Gastrocnemius medialis (tissue), 4 donors: ENCODE measurements at places on chromosomes 2 and 18.
A peak's percentile ranks its signal among the peaks of the same experiment; 100 is the strongest.

GRCh38 chr2:68432696-68433658, 34.1 kb downstream of the FBXO48 start:
- no peak for DNase-seq
- peaks cover 5% of the 10 kb centered on the region for H3K4me1 ChIP-seq
- no peak overlapping the region for H3K27ac ChIP-seq
- no peak overlapping the region for H3K4me3 ChIP-seq

DNA sequence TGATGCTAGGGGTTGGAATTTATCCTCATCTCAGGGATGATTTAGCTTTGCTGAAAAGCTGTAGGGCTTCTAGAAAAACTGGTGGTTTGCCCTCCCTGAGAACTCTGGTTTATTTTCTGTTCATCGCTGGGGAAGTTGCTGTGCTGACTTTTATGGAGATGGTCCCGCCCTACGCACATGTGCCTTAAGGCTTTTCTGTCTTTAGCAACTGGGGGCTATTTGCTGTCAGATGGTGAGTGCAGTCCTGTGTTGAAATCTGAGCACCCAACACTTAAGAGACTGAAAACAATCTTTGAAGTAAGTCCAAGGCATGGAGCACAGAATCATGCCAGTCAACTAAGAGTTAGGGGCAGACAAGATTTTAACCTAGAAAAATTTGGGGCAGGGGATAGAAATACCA, 2148.4 kb upstream of the CELF4 start:
- DNase-seq, result no peak
- H3K36me3 ChIP-seq, result no peaks in the 10 kb centered on the region
- H3K27me3 ChIP-seq, result no peaks in the 10 kb centered on the region
- H3K4me1 ChIP-seq, result no peaks in the 10 kb centered on the region
- H3K27ac ChIP-seq, result no peak overlapping the region

DNA sequence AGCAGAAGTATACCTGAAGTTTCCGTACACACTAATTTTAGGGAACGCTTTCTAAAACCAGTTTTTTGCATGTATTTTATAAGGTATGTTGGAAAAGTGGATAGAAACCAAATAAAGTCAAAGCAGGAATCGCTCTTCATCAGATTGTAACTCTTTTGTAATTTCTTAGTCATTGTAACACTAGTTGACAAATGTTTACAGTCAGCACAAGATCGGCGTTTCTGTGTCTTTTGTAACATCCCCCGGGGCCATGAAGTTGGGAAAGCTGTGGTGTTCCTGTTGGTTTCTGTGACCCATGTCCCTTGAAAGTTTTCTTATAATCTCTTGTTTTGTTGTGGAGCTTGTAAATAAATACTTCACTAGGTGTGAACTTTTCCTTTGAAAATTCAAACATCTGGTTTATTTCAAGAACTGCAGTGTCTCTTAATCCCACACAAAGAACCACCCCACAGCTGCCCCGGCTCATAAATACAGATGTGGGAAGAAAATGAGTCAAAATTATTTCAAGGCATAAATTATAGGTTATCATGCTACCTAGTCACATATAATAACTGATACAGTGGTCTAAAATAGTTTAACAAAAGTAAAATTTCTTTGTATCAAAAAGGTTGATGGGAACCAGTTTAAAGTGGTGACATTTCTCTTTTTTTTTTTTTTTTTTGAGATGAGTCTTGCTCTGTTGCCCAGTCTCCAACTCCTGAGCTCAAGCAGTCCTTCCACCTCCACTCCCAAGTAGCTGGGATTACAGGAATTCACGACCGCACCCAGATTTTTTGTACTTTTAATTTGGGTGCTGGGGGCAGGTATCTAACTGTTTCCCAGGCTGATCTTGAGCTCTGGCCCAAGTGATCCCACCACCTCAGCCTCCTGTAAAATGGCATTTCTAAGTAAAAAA, 751 bp upstream of the NMI start:
- H3K27me3 ChIP-seq, result no peaks in the 10 kb centered on the region
- DNase-seq, result peak; percentile 34
- peak overlapping the region; percentile 80 for H3K27ac ChIP-seq
- H3K36me3 ChIP-seq, result no peaks in the 10 kb centered on the region

DNA sequence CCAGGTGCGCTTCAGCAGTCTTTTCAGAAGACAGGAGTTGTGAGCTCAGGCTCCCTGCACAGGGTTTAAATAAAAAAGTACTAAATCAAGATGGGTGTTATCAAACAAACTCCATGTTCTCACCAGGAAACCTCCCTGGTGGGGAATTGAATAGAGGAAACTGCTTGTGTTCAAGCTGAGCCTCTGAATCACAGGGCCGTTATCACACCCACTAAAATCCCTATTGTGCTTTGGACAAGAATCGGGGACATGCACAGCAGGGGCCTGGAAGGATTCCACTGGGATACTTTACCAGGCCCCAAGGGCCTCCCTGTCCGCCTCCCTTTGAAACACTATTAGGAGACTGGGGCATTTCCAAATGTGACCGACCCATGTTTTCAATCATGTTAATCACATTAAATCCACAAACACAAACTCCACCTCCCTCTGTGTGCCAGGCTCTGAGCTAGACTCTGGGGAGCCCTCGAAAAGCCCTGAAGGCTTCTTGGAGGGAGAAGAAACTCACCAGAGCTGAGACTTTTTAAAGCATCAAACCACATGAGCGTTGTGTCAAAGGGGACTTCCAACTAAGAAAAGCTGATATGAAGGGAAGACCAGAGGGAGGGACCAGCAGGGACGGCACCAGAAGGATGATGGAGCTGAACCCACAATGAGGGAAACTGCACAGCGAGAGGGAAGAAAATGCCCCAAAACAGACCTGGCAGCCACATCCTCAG, 458.7 kb upstream of the ID2 start:
- no peak overlapping the region for H3K4me3 ChIP-seq
- no peaks in the 10 kb centered on the region for H3K36me3 ChIP-seq
- no peak for DNase-seq
- no peaks in the 10 kb centered on the region for H3K4me1 ChIP-seq
- H3K27ac ChIP-seq, result no peak overlapping the region

- H3K4me1 ChIP-seq, result peaks cover 55% of the 10 kb centered on the region
- DNase-seq, result no peak
- no peak overlapping the region for H3K4me3 ChIP-seq
- no peaks in the 10 kb centered on the region for H3K27me3 ChIP-seq
Observed at GRCh38 chr18:77059294-77059916, 73.2 kb downstream of the MBP start.

GRCh38 chr2:62604336-62604735, 98.3 kb upstream of the TMEM17 start:
- H3K27ac ChIP-seq, result no peak overlapping the region
- H3K4me3 ChIP-seq, result no peak overlapping the region
- no peak for DNase-seq

DNA sequence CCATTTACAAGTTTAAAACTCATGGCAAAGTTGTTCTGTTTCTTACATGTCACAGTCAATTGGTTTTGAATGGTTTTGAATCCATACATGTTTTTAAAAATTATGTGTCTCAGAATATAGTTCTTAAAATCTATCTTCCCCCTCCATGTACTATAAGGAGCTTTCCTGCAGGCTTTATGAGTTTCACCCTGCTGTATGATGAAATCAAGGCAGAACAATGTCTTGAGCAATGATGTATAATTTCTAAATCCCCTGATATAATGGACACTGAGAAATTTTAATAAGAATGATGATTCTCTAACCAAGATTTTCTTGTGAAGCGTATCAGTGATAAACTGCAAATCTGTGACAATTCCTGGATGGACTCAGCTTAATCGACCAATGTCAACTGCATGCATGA, 10.6 kb upstream of the ZNF516 start:
- DNase-seq, result no peak
- H3K27ac ChIP-seq, result no peak overlapping the region
- no peaks in the 10 kb centered on the region for H3K27me3 ChIP-seq
- no peak overlapping the region for H3K4me3 ChIP-seq

DNA sequence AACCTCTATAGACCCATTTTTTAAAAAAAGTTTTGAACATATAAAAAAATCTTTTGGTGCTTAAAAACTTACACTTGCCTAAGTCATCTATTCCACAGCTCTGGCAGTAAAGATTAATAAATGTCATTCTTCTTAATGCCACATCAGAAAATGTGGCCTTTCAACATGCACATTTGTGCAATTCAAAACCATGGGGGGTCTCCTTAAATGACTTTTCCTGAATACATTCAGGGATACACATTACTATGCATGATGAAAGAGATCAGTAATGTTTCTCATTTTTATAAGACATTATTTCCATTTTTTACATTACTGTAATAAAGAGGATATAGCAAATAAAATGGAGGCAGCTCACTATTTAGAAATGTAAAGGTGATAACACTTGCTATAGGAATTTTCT, 142.3 kb downstream of the RBM43 start:
- H3K4me1 ChIP-seq, result no peaks in the 10 kb centered on the region
- H3K36me3 ChIP-seq, result no peaks in the 10 kb centered on the region
- H3K4me3 ChIP-seq, result no peak overlapping the region
- H3K27me3 ChIP-seq, result no peaks in the 10 kb centered on the region
- no peak overlapping the region for H3K27ac ChIP-seq

GRCh38 chr2:135225781-135226180, 173.7 kb downstream of the RAB3GAP1 start:
- H3K27ac ChIP-seq, result no peak overlapping the region
- DNase-seq, result no peak
- no peaks in the 10 kb centered on the region for H3K27me3 ChIP-seq
- H3K4me1 ChIP-seq, result no peaks in the 10 kb centered on the region

DNA sequence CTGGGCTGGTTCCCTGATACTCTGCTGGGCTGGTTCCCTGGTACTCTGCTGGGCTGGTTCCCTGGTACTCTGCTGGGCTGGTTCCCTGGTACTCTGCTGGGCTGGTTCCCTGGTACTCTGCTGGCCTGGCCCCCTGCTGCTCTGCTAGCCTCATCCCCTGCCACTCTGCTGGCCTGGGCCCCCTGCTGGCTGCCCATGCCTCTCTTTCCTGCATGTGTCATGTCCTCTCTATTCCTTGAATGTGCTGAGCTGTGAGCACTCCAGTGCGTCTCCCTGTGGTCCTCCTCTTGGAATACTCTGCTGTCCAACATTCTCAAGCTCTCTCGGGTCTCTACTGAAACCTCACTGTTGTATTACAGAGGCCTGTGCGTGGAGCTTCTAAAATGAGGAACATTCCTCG, 216.3 kb downstream of the RNF144A start:
- no peaks in the 10 kb centered on the region for H3K36me3 ChIP-seq
- H3K27ac ChIP-seq, result no peak overlapping the region
- no peak for DNase-seq
- H3K4me3 ChIP-seq, result no peak overlapping the region

GRCh38 chr2:64119369-64119768, 24.9 kb downstream of the PELI1 start:
- no peaks in the 10 kb centered on the region for H3K36me3 ChIP-seq
- DNase-seq, result no peak
- no peaks in the 10 kb centered on the region for H3K27me3 ChIP-seq
- H3K4me1 ChIP-seq, result peaks cover 7% of the 10 kb centered on the region
- no peak overlapping the region for H3K27ac ChIP-seq

GRCh38 chr18:77765468-77765867, 515.8 kb downstream of the GALR1 start:
- no peak overlapping the region for H3K4me3 ChIP-seq
- no peak overlapping the region for H3K27ac ChIP-seq

DNA sequence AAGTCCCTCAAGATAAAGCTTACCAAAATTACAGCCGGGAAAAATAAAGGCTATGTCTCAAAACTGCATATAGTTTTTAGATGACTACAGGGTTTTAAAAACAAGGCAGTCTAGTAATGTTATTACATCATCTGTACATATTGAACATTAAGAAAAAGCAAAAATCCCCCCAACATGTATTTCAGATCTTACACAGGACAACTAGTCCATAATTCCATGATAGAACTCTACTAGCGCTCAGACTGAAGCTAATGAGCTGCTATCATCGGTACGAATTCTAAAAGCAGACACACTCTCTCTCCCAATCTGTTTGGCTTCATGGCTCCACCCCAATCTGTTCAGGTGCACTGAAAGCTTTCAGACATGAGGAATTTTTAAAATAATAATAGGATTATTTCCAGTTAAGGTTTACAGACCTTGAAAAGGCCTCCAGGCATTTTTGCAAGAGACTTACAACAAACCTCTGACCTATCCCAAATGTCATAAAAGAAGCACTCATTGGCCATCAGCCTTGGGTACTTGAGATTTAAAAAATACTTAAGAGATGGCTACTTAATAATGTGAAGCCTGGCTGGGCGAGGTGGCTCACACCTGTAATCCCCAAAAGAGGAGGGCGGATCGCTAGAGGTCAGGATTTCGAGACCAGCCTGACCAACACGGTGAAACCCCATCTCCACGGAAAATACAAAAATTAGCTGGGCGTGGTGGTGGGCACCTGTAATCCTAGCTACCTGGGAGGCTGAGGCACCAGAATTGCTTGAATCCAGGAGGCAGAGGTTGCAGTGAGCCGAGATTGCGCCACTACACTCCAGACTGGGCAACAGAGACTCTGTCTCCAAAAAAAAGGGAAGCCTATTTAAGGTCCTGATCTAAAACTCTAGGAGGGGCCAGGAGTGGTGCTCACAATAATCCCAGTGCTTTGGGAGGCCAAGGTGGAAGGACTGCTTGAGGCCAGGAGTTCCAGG, 2.0 kb downstream of the NPC1 start:
- H3K4me3 ChIP-seq, result no peak overlapping the region
- H3K4me1 ChIP-seq, result peaks cover 23% of the 10 kb centered on the region
- no peaks in the 10 kb centered on the region for H3K36me3 ChIP-seq
- peak overlapping the region; percentile 99 for H3K27ac ChIP-seq
- H3K27me3 ChIP-seq, result no peaks in the 10 kb centered on the region

DNA sequence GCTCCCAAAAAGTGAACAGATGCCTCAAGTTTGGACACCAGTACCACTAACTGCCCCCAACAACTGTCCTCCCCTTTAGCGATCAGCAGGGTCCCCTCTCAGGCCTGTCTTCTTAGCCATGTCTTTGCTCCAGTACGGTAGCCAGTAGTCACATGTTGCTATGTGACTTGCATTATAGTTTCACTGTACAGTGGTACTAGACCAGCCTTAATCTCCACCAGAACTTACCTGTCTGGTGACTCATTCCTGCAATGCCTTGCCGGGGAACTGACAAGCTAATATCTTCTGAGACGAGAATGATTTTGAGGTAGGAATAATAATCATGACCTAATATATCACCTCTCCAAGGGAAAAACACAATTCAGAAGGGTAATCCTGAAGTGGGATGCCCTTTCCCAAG, 23.7 kb downstream of the ACMSD start:
- no peaks in the 10 kb centered on the region for H3K27me3 ChIP-seq
- H3K4me1 ChIP-seq, result no peaks in the 10 kb centered on the region
- H3K4me3 ChIP-seq, result no peak overlapping the region

- H3K36me3 ChIP-seq, result no peaks in the 10 kb centered on the region
- H3K27ac ChIP-seq, result no peak overlapping the region
- no peaks in the 10 kb centered on the region for H3K27me3 ChIP-seq
- DNase-seq, result no peak
- H3K4me1 ChIP-seq, result no peaks in the 10 kb centered on the region
Observed at GRCh38 chr2:108316033-108316432, 27.3 kb downstream of the SULT1C2 start.

- no peaks in the 10 kb centered on the region for H3K4me1 ChIP-seq
- no peak overlapping the region for H3K4me3 ChIP-seq
- no peak for DNase-seq
- no peaks in the 10 kb centered on the region for H3K27me3 ChIP-seq
- no peak overlapping the region for H3K27ac ChIP-seq
- H3K36me3 ChIP-seq, result no peaks in the 10 kb centered on the region
Observed at GRCh38 chr2:205814039-205814364, 131.7 kb downstream of the NRP2 start.

- no peak overlapping the region for H3K4me3 ChIP-seq
- H3K27me3 ChIP-seq, result no peaks in the 10 kb centered on the region
- no peaks in the 10 kb centered on the region for H3K36me3 ChIP-seq
- peak overlapping the region; percentile 43 for H3K27ac ChIP-seq
- no peak for DNase-seq
Observed at GRCh38 chr18:63131959-63132818, 187.4 kb downstream of the BCL2 start.
